Temporal lobe (tissue), 4 donors: ENCODE measurements at places on chromosomes 1 and 21. TPM values are rescaled to one million over a fixed set of nuclear protein-coding genes. Genes with fewer than 3 reads are reported as not detected.

Gene ILDR2
- 20.9 TPM for total RNA-seq

Gene PLA2G2F
- not detected for total RNA-seq

Gene GBP2
- total RNA-seq, result 0.25 TPM

Gene FAM72D
- 0.49 TPM for total RNA-seq

Gene PRAMEF9
- total RNA-seq, result not detected

Gene HOOK1
- 11.3 TPM for total RNA-seq

Gene NOS1AP
- 9.3 TPM for total RNA-seq

Gene PTTG1IP
- 63.2 TPM for total RNA-seq

Gene ANXA9
- total RNA-seq, result not detected

Gene ST7L
- total RNA-seq, result 26.1 TPM

Gene GPR52
- 1.7 TPM for total RNA-seq

Gene CFHR2
- total RNA-seq, result not detected
